ENCODE measurements at places on chromosomes 1 and 21. TPM values are rescaled to one million over a fixed set of nuclear protein-coding genes. Genes with fewer than 3 reads are reported as not detected.

- DNase-seq, result no peak
Observed at GRCh38 chr1:74205266-74205665, 7.2 kb downstream of the FPGT start.

DNA sequence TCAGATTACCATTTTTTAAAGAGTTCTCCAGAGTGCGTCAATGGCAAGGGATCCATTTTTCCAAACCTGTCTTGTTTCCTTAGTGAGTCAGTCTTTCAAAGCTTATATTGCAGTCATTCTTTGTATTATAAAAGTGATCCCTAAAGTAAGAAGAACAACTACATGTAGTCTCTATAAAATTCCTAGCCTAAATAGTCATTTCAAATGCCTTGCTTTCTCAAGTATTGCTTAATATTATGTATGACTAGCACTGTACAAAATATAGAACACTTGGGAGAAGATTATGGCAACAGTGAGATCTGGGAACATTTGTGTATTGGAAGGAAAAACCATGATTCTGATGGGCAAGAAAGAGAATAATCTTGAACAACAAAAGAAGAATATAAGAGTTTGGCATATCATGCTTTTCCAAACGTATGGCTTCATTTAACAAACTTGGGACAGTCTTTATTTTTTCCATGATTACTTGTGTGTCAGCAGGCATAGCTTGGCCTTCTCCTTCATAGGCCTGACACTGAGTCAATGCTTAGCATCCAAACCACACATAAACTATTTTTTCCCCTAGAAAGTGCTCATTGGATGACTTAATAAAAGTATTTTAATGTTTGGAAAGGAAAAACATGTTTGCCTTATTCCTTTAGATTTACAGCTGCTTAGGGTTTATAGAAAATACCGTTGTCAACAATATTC, 547.4 kb downstream of the LTN1 start:
- no peak for DNase-seq

DNA sequence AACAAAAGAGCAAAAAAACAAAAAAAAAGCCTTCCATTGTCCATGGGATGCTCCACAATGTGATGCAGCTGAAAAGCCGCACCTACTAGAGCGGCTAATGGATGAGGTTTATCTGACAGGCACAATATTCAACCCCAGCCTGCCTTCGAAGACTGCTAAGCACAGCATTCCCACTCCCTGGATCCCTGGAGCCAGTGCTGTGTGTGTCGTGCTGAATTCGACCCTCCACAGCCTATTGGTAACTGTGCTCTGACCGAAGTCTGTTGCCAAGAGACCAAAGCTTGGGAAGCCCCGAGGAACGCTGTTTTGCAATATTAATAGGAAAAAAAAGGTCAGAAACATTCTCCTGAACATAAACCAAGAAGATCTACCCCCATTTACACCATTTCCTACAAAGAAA, 57.2 kb upstream of the PUM1 start:
- DNase-seq, result no peak

DNA sequence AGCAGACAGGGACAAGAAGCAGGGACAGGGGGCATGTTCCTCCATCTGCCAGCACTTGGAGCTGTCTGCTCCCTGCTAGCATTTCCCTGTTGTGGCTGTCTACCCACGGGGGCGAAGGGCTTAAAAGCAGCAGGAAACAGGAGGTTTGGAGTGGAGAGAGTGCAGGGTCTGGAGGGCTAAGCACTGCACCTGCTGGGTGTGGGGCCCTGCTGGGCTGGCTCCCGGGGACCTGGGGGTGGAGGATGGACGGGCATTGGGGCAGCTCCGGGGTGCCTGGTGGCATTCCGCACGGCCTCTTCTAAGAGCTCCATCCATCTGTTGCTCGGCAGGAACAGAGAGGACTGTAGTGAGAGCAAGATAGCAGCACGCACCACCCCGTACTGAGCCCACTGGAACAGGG, 21.2 kb downstream of the LRRC71 start:
- DNase-seq, result no peak

GRCh38 chr1:113459279-113459678, 69.0 kb downstream of the MAGI3 start:
- no peak for DNase-seq

The BATF3 gene
- total RNA-seq, result 14.0 TPM

All from activated CD4-positive, alpha-beta T cell treated with anti-CD3 and anti-CD28 coated beads, Interleukin-2, amount 10 ng/mL, durations not matched to agents 7 days and 5 days (primary cell).